ENCODE measurements at places on chromosomes 3 and 15.
A peak's percentile ranks its signal among the peaks of the same experiment; 100 is the strongest.

DNA sequence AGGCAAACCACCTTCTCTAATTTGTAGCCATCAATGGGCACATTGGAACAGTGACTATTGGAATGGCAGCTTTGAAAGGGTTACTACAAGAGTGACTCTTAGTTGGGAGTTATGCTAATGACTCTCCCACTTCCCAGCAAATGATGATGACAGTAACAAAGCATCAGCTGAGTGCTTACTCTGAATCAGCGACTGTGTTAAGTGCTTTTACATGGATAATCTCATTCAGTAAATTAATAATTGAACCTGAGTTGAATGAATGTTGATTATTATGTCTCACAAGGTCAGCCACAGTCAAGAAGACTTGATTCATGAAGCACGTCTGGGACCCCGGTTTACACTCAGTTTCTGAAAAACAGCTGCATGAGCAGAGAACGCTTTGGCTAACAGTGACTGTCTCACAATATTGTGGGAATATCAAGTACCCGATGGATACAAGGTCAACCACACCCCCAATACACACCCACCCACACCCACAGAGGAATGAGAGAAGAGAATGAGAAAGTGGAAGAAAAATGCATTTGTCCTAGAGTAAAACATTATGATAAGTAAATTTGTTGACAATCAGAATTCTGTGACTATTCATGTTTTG, 242.0 kb upstream of the FEZF2 start:
- DNase-seq: peak; percentile 59

- no peak for DNase-seq
Observed at GRCh38 chr3:197750858-197751737, 1.4 kb downstream of the FYTTD1 start.

DNA sequence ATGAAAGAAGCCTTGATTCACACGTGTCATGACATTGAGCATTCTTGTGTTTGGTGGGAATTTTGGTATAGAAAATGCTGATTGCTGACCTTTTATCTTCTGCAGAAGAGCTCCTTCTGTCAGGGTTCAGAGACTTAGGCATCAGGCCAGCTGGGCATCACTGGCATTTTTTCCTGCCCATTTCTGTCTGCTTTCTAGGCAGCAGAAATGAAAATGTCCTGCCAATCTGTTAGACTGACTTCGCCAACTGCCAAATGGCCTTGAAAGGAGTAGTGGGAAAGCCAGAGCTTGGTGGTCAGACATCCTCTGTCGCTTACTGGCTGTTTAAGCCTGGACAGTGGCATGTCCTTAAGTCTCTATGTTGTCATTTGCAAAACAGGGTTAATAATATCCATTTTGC, 57.4 kb downstream of the EEFSEC start:
- no peak for DNase-seq

- no peak for DNase-seq
Observed at GRCh38 chr3:185758912-185759311, 65.9 kb downstream of the IGF2BP2 start.

GRCh38 chr15:33098094-33099058, 96.1 kb downstream of the FMN1 start:
- peak; percentile 67 for DNase-seq

DNA sequence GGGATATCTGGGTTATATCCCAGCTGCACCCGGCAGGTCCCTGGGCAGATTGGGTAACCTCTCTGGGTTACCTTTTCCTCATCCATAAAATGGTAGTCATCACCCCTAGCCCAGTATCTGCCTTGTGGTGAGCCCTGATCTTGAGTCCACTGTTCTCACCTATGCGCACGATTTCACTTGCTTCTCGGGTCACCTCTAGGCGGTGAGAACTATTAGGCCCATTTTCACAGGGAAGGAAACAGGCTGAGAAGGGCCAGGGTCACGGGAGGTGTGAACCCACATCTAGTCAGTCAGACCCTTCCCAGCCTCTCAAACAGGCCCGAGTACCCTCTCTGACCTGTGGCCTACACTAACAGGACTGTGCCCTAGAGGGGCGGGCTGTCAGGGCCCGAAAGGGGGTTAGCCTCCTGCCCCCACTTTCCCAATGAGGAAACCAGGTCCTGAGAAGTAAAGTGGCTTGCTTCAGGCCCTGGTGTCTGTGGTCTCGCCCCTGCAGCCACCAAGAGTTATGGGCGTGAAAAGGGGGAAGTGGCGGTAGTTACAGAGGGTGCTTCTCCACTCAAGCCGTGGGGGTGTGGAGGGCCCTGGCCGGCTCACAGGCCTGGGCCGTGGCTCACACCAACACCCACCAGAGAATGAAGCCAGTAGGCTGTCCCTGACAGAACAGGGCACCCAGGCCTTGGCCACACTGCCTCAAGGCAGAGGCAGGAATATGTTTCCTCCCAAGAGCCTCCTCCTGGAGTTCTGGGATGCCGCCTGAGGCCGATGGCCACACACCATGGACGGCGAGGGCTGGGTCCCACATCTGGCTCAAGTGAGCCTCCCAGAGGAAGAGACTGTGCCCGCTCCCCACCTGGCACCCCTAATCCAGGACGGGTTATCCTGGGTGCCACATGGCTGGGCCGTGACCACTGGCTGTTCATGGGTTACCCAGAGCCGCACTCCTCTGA, 19.5 kb downstream of the PSTPIP1 start:
- no peak for DNase-seq

DNA sequence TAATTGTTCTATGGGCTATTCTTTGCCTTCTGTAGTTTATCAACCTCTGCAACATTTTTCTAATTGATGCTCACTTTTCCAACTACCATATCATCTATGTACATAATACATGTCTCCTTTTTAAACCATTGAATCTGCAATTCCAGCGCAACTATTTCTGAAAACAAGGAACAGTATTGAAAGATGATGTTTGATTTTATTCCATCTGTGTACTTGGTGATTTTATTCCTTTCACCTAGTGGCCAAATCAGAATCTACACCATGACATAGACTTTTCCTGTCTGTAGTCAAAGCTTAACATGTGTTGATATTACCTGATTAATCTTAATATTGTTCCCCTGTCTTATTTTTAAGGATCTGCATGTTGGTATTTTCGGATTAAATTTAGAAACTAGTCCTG, 13.0 kb downstream of the NKTR start:
- DNase-seq: no peak

GRCh38 chr3:172229462-172229861, 190.1 kb downstream of the FNDC3B start:
- DNase-seq: no peak

- DNase-seq: peak; percentile 60
Observed at GRCh38 chr3:25427942-25428788, at the start of gene RARB. Gene RARB, plus strand, starts transcription at chr3:25428263. Its CDS starts 469 bp downstream, at chr3:25428732.

DNA sequence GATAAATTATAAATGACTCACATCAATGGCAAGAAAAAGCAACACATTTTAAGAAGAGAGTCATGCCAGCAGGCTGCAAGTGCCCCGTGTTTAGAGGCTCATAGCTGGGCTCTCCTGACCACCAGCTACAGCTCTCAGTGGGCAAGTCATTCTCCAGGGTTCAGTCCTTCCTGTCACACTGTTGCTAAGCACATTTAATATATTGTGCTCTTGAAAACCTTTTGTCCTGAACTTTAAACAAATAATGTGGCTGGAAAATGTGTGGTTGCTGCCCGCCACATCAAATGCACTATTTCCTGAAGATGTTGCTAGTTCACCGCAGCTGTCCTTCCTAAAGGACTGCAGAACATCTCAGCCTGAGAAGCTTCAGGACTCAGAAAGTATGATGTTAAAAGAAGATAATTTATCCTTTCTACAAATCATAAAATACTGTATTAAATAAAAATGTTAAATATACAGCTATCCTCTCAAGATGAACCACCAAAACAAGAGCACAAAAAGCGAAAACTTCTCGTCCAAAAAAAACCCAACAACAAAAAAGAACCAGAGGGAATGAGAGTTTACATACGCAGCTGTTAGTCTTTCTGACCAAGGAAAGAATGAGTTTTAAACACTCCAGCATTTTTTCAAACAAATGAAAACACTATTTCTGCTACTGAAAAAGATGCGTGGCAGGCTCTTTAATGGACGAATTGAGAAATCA, 951 bp downstream of the TARS3 start:
- DNase-seq: no peak

- no peak for DNase-seq
Observed at GRCh38 chr3:186605078-186605477, 7.8 kb upstream of the AHSG start.

DNA sequence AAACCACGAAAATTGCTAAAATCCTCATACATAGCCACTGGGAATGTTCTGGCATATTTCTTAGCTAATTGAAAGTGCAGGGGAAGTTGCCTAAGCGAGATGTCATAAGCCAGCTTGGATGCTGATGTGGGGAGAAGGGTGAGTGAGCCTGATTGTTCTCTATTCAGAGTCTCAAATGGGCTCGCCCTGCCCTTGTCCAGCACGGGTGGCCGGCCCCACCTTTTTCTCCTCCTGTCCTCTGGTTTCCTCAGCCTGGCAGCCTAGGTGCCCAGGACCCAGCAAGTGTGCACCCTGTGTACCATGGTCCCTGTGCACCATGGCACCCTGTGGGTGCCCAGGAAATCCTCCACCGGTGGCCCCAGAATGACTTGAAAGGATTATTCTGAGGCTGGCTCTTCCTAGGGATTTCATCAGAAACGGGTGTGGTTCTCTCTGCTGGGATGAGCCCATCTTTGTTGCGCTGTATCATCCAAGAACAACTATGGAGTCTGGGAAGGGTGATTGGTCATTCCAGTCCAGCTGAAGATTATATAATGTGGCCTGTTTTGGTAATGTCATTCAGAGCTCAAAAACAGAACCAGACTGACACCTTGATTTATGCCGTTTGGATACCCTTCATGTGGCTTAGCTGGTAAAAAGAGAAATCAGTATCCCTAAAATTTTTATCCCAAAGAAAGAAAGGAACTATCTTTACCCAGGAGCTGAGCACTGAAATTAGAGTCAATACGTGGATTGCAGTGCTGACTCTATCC, 150.8 kb upstream of the BHLHE40 start:
- DNase-seq: no peak

- DNase-seq: no peak
Observed at GRCh38 chr3:155771126-155771525, 26.3 kb upstream of the PLCH1 start.

DNA sequence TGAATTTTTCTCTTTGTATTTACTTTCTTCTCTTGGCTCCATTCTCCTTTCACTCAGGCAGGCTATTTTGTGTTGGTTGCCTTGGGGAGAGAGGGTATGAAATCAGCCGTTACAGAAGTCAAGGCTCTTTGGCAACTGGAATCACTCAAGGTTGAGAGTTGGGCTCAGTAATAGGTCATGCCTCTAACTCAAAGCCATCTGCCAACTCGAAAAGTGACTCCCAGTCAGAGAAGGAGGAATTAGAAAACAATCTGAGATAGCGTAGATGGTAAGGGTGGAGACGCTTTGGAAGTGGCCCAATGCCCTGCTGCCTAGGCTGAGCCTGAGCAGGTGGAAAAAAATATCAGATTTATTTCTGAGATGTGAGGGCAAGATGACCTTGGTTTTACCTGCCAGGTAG, 205.7 kb upstream of the ST8SIA2 start:
- no peak for DNase-seq

- no peak for DNase-seq
Observed at GRCh38 chr3:127158614-127159229, 34.2 kb upstream of the PRR23E start.

DNA sequence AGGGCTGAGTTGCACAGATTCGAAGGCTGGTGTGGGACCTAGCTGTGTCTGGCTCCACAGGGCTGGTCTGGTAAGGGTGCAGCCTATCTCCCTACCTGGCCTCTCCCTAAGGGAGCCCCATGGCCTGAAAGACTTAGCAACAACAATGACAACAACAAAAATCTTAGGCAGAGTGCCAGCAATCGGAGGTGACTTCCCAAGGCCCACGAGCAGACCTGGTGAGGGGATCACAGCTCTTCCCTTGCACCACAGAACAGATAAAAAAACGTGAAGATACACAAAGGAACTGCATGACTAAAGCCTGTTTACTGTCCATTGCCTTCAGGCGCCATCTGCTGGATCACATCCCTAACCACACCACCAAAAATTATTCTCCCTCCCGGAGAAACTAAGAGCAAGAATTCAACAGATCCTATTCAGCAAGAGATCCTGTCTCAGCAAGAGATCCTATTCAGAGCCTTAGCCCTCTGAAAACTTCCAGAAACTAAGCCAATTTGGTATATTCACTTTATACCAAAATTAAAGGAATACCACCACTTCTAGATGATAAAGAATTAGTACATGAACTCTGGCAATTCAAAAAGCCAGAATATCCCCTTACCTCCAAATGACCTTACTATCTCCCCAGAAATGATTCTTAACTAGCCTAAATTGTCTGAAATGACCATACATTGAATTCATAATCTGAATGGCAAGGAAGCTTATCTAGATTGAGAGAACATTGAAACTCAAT, 24.1 kb upstream of the OR5K4 start:
- no peak for DNase-seq

DNA sequence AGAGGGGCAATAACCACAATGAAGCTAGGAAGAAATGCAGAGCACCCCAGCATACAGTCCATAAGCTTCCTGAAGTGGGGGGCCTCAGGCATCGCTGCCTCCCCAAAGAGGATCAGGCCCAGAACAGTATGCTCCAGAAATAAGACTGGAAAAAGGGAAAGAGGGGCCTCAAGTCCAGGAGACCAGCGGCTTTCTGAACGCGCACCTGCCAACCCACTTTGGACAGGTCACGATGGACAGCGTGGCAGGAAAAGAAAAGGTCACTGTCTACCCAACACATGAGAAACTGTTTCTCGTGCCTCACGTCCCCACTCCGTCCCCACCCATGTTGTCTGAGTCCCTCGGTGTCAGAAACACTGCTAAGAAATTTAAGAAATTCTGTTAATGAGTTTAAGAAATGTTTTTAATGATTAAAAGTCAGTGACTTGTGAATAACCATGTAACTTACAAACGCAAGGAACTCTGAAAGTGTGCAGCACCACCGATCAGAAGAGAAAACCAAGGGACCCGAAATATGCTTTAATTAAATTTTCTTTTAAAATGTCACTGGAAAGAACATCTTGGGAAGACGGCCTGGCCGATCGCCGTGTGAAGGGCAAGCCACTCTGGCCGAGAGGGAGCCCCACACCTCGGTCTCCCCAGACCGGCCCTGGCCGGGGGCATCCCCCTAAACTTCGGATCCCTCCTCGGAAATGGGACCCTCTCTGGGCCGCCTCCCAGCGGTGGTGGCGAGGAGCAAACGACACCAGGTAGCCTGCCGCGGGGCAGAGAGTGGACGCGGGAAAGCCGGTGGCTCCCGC, 1.7 kb upstream of the PPARG start:
- DNase-seq: peak; percentile 45
